T-cell (primary cell): ENCODE measurements at places on chromosomes 2 and 18.

GRCh38 chr2:168290391-168290790, 43.0 kb upstream of the STK39 start:
- no peak for DNase-seq

- no peak for DNase-seq
Measured at GRCh38 chr2:64489081-64489751, 34.9 kb upstream of the AFTPH start.

DNA sequence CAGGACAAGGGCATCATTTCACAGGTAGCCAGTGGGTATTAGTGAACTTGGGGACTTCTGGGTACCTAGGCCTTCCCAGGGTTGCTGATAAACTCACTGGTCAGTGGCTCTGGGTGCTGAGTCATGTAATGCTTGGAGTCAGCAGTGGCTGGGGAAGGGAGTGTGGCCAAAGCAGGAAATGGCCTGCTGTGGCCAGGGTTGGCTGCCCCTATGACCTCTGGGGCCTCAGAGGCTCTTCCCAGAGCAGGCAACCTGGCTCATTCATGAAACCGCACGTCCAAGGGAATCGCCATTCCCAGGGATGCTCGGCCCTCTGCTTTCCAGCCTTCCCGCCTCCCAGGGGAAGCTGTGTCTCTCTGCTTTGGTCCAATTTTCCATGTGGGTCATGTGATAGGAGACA, 294.9 kb downstream of the DYSF start:
- no peak for DNase-seq

DNA sequence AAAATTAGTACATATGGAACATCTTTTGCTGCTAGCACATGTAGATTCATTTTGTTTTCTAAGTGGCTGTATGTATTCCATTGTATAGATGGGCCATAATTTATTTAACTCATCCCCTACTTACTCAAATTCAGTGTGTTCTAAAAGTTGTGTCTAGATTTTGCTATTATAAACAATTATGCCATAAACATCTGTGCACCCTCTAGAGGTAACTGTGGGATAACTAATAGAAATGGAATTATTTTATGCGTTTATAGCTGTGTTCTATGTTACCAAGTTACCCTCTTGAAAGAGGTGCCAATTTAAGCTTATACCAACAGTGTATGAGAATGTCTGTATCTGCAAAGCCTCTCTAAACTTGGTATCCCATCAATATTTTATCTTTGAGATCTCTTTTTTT, 100.4 kb downstream of the MMADHC start:
- DNase-seq = no peak

- no peak for DNase-seq
Measured at GRCh38 chr2:401019-401679, 113.3 kb upstream of the ALKAL2 start.

DNA sequence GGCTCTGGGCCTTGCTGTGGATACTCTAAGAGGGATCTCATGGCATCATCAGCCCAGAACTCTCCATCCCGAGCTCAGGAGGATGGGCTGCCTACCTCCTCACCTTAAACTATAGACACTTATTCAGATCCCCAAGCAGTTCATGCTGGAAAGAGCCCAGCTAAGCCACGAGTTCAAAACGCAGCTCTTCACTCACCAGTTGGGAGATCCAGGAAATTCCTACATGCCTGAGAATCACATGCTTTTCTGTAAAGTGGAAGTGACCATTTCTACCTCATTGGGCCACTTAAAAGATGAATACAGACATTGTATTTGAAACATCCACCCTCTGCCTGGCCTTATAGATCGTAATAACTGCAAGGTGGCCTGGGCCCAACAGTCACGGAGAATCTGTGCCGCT, 6.6 kb downstream of the ATOH8 start:
- no peak for DNase-seq

DNA sequence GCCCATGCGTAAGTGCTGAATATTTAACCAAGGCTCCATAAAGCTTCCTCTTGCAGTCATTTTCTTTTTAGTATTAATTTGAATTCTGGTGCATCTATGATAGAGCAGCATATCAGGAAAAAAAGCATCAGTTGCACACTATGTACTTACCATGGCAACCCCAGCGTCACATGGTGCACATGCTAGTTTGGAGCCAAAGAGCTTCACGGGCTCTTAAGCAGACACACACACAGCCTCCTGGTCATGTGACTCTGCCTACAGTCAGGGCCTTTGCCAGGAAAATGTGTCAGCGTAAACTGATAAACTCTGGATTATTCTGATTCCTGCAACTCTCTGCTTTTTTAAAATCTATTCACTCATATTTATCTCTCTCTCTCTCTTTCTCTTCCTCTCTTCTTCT, 30.2 kb downstream of the NYAP2 start:
- no peak for DNase-seq

DNA sequence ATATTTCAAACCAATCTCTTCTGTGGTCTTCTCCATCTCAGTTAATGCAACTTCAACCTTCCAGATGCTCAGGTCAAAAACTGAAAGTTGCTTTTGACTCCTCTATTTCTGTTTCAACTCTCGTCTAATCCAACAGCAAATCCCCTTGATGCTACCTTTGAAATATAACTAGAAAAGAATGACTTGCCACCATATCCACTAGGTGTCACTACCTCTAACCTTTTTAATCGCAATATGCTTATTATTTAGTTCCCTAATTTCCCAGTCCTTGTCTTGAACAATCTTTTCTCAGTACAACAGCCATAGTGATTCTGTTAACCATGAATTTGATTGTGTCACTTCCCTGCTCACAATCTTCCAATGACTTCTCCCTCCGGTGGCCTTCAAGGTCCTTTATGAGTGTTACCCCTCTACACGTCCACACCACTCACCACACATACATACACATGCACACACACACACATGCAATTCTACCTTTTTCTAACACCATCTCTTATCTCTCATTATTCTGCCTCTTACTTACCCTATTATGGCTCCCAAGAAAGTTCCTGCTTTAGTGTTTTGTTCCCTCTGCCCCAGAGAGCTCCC, 245.5 kb upstream of the KCNJ3 start:
- DNase-seq = no peak

DNA sequence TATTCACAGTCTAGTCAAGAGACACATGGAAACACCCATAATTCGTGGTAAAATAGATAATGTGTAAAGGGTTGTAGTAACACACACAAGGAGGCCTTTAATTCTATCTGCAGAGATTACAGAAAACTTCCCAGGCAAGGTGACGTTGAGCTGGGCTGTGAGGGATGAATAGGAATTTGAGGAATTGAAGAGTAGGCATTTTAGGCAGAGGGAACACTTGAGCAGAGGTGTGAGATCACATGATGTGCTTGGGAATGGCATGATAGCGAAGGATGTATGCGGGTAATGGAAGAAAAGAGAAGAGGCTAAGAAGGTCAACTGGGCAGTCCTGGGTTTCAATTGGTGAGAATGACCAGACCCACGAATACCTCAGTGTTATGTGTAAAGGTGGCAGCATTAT, 20.2 kb downstream of the DRC1 start:
- DNase-seq = no peak

GRCh38 chr2:212427638-212428037, 111.0 kb downstream of the ERBB4 start:
- no peak for DNase-seq

DNA sequence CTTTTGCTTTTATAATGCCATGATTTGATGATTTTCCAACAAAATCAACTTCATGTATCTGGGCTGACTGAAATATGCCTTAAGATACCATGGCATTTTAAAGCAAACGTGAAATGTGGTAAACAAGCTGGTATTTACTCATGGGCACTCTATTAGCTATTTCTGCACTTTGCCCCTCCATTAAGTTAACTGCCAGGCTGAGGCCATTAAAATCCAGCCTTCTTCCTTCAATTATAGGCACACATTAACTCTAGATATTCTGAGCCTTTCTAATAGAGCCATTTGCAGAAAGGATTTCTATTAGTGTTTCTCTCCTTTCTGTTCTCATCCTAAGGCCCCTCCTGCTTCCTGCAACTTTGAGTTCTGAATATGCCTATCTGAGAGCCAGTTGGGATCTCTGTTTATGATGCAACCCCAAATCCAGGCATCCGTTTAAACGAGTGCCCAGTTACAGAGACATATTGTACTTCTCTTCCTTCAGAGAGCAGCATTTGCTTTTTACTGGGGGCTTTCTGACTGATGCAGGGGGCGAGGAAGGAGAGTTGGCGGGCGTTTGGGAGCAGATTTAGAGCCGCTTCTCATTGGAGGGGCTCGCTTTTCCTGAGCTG, 1.6 kb upstream of the KCNJ3 start:
- no peak for DNase-seq

DNA sequence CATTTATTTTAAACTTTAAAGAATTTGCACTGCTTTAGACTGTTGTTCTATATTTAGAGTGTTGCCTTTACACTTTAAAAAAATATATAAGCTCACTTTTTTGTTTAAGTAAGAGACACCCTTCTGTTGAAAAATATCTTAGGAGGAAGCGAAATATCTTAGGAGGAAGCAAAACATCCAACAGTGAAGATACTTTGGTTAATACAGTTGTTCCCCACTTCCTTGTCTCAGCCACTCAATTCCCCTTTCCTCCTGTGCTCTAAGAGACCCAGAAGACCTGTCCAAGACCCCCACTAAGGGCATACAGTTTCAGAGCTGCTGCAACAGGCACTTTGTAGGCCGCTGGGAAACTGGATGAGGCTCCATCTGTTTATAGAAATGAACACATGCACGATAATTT, 5.7 kb downstream of the SERPINB8 start:
- DNase-seq = no peak

DNA sequence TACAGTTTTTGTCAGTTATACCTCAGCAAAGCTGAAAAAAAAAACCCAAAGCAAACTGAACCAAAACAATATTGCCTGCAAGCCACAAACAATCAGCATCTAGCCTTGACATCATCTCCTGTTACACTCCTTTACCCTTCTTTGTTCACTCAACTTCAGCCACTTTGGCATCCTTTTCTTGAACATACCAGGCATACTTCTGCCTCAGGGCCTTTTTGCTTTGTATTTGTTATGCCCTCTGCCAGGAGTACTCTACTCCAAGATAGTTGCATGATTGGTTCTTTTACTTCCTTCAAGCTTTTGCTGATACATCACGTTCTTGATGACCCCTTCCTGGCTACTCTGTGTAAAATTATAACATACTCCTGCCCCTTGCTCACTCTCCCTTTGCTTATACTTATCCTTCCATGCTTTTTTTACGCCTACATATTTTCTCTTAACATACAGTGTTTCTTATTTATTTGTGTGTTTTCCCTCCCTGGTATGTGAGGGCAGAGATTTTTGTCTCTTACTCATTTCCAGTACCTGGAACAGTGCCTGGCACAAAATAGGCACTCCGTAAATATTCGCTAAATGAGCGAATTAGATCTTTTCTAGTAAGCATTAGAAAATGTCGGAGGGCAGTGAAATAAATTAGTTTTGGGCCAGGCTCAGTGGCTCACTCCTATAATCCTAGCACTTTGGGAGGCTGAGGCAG, 12.7 kb downstream of the ABI2 start:
- DNase-seq = no peak

- DNase-seq = no peak
Measured at GRCh38 chr2:101619191-101619591, 78.3 kb upstream of the MAP4K4 start.

DNA sequence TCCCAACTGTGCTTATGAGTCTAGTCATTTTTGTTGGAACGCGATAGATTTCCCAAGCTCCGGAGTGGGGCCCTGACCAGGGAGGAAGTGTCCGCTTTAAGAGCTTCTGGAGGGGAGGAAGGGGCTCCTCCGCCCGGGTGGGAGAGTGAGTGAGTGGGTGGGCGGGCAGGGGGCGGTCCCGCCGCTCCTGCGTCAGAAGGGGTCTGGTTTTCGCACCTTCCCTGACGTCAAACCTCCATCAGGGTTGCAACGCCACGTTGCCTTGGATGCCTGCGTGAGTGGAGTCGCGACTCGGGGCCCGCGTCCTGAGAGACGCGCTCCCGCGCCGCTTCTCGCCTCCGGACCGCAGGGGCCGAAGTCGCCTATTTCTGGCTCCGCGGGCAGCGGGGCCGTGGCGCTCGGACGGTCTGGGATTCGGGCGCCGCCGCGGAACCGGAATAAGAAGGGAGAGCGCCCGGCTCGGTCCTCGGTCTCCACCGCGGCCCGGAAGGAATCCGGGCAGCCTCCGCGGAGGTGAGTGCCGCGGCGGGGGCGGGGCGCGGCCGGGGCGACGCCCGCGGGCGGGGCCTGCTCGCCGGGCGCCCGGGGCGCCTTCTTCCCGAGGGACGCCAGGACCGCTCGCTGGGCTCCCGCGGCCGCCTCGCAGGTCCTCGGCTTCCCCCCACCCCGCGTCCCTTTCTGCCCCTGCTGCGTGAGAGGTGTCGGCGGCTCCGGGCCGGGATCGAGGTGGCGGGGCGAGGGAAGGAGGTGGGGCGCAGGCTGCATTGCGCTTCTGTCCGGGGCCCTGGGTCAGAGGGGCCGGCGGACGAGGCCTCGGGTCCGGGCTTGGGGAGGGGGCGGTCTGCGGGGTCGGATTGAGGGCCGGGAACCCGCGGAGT, at the start of gene ZDBF2:
Gene ZDBF2 (plus strand): TSS at position 230 of the 878 bp plus-strand sequence. CDS start 7,187 bp downstream, outside the sequence.
- DNase-seq = peak; percentile 35

DNA sequence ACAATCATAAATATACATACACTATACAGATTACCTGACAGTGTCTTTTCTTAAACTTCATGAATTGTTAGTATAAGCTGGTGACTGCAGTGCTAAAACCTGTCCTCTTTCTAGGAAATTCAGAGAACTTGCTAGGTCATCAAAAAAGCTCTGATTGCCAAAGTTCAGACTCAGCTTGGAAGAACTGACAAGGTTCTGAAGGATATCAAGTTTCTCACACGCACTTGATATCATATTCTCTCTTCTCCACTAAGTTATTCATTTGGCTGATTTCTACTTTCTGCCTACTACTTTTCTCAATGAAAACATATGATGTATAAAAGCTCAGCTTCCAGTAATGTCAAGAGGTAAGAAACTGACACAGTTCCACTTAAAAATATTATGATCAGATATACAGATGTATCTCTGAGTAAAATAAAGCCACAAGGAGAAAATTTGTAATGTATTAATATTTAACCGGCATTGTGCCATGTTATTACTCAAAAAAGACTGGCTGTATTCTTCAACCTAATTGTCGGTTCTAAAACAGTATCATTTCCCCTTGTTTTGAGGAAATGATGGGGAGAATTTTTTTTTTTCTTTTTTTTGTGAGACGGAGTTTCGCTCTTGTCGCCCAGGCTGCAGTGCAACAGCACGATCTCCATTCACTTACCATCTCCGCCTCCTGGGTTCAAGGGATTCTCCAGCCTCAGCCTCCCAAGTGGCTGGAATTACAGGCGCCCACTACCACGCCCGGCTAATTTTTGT, 2.4 kb downstream of the OSBPL1A start:
- no peak for DNase-seq

GRCh38 chr2:17518212-17519154, at the start of gene RAD51AP2:
Gene RAD51AP2 (minus strand): TSS chr2:17518440. CDS start chr2:17518415, 25 bp downstream.
- no peak for DNase-seq

- no peak for DNase-seq
Measured at GRCh38 chr18:76384114-76384790, 110.8 kb downstream of the ZNF516 start.

- no peak for DNase-seq
Measured at GRCh38 chr2:119694470-119694844, 15.5 kb downstream of the TMEM177 start.
